Stimulated activated CD4-positive, alpha-beta T cell treated with anti-CD3 and anti-CD28 coated beads, Interleukin-15, amount 100 ng/mL, for 1 hour (primary cell): ENCODE measurements at places on chromosomes 7 and 10.

GRCh38 chr10:110793886-110794285, 77.8 kb upstream of the PDCD4 start:
- no peak for DNase-seq

DNA sequence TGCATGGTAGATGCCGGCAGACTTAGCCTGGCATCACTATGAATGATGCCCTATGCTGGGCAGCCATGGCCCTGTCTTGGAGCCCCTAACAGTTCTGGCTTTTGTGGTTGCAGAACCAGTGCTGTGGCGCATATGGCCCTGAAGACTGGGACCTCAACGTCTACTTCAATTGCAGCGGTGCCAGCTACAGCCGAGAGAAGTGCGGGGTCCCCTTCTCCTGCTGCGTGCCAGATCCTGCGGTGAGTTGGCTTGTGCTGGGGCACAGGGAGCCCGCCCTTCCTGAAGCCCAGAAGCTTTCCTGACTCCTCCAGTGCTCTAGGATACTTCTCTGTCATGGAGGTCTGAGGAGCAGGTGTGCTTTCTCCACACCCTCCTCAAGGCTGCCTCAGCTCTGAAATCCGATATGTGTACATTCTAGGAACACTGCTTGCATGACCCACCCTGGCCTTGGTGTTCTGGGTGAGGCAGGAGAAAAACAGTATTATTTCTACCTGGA, 25.6 kb upstream of the SH2D4B start:
- DNase-seq, result no peak

DNA sequence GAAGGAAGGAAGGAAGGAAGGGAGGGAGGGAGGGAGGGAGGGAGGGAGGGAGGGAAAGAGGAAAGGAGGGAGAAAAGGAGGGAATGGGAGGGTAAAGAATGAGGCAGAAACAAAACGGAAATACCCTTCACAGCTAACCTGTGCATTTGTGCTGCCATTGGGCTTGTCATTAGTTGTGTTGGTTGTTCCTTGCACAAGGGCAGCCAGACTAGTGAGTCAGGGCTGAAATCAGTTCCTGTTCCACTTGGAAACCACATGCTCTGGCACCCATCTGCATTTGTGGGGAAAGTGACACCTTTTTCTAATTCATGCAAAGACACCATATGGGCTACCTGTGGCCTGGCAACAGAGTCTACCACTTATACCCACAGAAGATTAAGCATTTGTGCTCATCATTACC, 1004.0 kb upstream of the C7orf33 start:
- no peak for DNase-seq

GRCh38 chr10:114635797-114636550, 22.1 kb downstream of the ABLIM1 start:
- no peak for DNase-seq

GRCh38 chr10:29785701-29786100, 150.9 kb upstream of the SVIL start:
- no peak for DNase-seq

DNA sequence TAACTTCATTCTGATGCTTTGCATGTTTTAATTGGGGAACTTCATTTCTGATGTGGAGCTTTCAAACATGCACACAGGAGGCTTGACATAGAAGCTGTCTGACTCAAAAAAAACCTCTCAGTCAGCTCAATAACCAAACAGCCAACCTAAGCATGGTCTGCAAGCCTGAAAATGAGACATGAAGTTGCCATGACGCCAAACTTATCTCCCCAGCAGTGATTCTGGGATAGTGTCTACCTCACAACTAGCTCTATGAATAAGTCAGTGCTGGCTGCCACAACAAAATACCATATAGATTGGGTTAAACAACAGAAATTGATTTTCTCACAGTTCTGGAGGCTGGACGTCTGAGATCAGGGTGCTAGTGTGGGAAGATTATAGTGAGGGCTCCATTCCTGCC, 244.2 kb downstream of the CCDC3 start:
- DNase-seq, result no peak

DNA sequence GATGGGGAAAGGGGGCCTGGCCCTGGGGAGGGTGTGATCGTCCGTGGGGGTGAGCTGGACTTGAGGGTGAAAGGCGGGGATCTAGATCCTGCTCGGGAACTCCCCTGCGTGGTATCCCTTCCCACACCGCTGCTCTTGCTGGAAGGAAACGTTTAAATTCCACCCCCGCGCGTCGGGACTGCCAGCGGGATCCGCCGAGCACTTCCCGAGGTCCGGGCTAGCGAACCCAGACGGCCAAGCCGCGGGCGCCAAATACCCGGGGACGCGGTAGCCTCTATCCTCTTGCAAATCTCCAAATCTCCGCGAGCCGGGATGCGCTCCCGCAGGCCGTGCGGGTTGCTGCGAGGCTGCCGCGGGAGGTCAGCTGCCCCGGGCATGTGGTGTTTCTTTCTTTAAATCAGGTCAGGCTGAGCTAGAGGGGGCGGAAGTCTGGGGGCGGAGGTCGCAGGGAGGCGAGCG, 904 bp downstream of the NPTX2 start:
- no peak for DNase-seq

- DNase-seq, result no peak
Observed at GRCh38 chr7:30166155-30166840, 31.5 kb downstream of the MTURN start.

DNA sequence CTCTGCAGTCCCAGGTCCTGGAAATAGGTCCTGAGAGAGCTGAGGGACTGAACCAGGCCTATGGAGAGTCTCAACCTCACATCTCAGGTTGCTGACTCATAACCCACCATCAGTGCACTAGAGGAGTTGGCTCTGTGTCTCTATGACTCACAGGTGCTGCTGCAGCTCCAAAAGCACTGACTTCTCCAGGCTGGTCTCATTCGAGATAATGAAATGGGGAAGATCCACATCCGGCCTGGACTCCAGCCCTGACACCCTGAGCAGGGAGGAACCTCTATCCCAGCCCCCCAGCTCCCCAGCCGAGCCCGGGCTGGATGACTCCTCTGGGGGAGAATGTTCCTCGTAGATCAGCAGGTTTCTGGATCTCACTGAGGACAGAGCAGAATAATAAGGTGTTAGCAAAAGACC, 35.5 kb upstream of the DGKI start:
- DNase-seq, result no peak

GRCh38 chr10:109987452-109988211, 20.2 kb upstream of the ADD3 start:
- no peak for DNase-seq

DNA sequence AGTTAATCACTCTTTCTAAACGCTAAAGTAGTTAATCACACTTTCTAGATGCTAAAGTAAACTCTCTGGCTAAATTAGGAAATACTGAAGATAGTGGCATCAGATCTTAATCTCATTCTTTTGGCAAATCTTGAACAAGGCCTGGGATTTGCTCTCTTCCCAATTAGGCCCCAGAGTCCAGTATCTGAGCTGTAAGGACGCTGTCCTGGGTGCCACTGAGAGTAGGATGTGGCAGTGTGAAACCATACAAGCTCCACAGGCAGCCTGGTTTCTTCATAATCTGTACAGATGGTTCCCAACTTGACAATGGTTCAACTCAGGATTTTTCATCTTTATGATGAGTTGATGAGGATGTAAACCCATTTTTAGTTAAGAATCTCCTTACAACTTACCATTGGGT, 36.9 kb downstream of the GRB10 start:
- no peak for DNase-seq

- DNase-seq, result no peak
Observed at GRCh38 chr10:12556039-12556438, 206.7 kb downstream of the CAMK1D start.

GRCh38 chr10:86747796-86748581, 8.4 kb upstream of the BMPR1A start:
- DNase-seq, result no peak

- no peak for DNase-seq
Observed at GRCh38 chr7:116736927-116737715, 65.1 kb downstream of the MET start.

DNA sequence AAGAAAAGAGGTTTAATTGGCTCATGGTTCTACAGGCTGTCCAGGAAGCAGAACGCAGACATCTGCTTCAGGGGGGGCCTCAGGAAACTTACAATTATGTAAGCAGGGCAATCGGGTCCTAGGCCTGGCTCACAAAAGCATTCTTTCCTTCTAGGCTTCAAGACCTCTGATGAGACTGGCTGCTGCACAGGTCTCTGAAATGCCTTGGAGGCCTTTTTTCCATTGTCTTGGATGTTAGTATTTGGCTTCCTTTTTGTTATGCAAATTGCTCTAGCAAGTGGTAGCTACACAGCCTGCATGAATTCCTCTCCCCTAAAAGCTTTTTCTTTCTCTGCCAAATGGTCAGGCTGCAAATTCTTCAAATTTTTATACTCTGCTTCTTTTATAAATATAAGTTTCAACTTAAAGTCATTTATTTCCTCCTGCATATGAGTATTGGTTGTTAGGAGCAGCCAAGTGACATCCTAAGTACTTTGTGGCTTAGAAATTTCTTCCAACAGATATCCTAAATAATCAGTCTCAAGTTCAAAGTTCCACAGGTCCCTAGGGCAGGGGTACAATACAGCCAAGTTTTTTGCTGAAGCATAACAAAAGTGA, 83.1 kb upstream of the SEMA3A start:
- DNase-seq, result no peak

DNA sequence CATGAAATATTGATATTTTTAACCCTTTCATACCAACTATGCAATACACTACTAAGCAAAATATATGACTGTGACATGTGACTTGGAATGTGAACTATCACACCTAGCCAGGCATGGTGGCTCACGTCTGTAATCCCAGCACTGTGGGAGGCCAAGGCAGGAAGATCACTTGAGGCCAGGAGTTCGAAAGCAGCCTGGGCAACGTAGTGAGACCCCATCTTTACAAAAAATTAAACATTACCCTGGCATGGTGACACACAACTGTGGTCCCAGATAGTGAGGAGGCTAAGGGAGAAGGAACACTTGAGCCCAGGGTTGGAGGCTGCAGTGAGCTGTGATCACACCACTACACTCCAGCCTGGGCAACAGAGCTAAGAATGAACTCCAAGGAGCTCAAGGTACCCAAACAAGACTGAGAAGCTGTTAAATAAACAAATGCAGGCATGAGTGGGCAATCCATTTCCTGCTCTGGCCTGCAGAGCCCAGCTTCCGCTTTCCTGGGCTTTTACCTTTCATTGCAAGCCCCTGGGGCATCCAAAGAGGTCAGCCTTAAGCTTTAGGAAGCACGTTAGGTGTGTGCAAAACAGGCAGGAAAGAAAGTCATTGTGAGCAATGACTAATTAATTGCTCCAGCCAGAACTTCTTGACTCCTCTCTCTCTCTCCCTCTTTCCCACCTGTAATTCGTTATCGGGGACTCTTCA, 162.1 kb upstream of the FOXK1 start:
- no peak for DNase-seq

- DNase-seq, result no peak
Observed at GRCh38 chr10:117350909-117351308, 24.3 kb downstream of the PDZD8 start.

DNA sequence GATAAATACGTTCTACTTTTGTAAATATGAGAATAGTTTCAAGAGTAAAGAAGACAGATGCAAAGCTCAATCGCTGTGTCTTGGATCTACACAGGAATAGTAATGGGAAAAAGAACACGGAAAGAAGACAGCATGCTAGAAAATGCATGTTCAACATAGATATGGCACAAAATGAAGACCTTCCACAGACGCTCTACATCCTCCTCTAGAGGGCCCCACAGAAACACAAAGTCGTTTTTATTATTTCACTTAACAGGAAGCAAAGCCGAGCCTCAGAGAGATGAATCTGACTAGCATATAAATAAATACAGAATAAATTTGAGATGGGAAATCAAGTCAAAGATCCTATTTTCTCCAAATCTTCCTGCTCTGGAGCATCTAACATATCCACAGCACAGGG, 292.6 kb downstream of the PARD3 start:
- no peak for DNase-seq

- DNase-seq, result no peak
Observed at GRCh38 chr10:96708456-96708855, 11.9 kb downstream of the PIK3AP1 start.

DNA sequence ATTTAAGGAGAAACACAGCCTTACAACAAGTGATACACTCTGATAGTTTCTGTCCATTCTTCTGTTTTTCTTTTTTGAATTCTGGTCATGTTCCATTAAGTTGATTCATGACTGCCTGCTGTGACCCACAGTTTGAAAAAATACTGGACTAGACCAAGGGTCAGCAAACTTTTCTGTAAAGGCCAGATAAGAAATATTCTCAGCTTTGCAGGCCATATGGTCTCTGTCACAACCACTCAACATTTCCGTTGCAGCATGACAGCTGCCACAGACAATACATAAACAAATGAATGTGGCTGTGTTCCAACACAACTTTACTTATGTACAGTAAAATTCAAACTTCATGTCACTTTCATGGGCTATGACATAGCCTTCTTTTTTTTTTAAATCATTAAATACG, 156.7 kb downstream of the PLXNA4 start:
- no peak for DNase-seq

GRCh38 chr7:149716007-149716931, 57.1 kb downstream of the ZNF467 start:
- no peak for DNase-seq

DNA sequence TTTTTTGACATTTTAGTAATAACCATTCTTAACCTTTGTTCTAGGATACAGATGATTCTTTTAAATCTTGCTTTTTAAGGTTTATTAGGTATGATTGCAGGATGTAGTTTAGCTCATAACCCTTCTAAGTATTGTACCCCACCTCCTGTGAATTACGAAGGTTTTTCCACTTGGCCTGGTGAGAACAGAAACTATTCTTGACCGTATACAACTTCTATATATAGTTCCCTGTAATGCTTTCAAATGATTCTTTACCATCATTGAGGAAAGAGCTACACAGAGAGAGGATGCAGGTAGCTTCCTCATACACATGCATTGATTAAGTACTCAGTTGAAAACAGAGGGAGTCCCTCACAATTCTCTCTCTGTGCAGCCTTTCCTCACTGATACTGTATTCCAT, 86.3 kb downstream of the PALS2 start:
- DNase-seq, result no peak

DNA sequence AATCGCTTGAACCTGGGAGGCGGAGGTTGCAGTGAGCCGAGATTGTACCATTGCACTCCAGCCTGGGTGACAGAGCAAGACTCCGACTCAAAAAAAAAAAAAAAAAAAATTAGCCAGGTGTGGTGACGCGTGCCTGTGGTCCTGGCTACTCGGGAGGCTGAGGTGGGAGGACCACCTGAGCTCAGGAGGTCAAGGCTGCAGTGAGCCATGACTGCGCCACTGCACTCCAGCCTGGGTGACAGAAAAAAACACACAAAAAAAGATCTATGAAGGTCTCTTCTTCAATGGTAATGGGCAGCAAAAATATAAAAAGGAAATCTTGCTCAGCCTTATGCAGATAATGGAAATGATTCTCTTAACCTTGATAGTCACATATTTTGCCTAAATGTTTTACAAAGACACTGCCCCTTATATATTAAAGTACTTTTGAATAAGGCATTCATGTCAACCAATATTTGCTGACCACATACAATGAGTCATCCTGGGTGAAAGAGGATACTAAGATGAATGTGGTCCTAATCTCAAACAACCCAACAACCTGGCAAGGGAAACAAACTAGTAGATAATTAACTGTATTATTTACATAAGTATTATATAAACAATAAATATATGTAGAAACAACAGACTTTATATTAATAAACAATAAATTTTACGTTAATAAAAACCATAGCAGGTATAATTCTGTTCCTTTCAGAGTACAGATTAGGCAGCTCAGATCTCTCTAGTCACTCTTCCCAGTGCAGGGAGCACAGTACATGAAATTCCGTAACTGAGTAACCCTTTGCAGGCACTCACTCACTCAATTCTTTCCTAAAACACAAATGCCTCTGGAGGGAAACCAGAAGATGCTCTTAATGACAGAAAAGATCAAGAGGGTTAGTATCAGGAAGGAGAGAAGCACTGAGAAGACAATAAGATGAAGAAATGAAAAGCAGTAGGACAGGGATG, 8.1 kb downstream of the TOMM7 start:
- DNase-seq, result no peak
